C1 segment of cervical spinal cord (tissue), 14 donors: ENCODE measurements at places on chromosomes 7 and 10.

- DNase-seq = no peak
These were observed 105.2 kb downstream of the TCERG1L start for GRCh38 chr10:131206111-131206995.

DNA sequence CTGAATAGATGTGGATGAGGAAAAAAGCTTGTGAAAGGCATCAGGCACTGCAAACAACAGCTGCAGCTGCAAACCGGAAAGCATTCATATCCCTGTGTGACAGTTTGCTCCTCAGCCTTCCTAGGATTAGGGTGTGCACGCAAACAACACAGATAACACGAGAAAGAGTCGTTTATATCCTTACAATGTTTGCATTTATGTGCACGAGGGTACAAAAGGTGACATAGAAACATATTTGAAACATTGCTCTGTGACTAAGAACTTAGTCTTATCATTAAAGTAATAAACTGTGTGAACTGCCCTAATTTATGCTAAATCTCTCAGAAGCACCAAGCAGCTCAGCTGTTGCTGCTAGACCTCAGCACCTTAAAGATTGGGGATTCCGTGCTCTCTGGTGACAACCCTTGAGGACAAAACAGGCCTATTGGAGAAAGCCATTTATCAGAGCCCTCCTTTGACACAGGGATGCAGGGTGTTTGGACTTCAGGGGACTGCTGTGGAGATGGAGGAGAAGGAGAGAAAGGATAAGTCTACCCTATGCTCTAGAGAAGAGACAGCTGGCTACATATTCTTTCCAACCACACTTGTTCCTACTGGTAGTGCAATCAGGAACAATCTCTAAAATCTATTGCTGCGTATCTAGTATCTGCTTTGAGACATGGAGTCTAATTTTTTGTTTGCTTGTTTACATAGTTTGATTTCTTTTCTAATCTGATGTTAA is 176.2 kb downstream of the GNAT3 start:
- no peak for DNase-seq

DNA sequence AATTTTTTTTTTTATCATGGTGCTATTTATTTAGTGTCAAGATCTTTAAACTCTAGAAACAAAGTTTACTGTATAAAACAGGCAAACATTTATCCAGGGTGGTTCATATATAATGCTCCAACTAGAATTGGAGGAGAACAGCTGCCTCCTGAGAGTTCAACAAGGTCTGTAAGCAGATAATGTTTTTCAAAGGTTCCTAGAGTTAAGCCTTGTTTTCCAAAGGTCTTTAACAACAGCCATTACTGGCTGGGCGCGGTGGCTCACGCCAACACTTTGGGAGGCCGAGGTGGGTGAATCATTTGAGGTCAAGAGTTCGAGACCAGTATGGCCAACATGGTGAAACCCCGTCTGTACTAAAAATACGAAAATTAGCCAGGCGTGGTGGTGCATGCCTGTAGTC is 316.7 kb downstream of the CCDC3 start:
- no peak for DNase-seq

DNA sequence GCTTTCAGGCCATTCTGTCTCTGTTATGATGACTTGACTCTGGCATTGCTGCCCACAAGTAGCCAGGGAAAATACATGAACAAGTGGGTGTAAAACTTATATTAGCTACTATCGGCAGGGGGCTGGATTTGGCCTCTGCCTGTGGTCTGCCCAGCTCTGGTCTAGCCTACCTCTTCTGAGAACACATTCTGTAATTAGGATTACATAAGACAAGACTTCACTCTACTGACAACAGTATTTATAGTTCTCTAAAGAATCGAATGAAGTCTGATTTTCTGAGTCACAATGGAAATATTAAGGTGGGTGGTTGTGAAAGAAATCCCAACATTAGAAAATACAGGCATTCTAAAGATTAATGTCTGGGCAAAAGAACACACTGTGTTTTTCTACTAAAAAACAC is 55.5 kb downstream of the DLD start:
- no peak for DNase-seq

DNA sequence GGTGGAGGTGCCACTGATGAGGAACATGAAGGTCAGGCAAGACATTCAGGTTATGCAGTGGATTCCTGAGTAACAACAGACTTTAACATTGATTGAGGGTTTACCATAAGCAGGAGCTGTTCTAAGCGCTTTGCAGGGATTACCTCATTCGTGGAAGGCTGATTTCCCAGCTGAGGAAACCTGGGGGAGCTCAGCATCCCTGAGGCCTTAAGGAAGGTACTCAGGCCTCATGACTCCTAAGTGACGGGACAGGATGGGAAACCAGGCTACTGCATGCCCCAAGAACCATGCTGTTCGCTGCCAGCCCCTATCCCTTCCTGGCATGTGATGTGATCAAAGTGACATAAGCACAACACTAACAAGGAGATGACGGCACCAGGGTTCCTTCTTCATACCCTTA is 143.6 kb upstream of the NFE2L3 start:
- DNase-seq = no peak

DNA sequence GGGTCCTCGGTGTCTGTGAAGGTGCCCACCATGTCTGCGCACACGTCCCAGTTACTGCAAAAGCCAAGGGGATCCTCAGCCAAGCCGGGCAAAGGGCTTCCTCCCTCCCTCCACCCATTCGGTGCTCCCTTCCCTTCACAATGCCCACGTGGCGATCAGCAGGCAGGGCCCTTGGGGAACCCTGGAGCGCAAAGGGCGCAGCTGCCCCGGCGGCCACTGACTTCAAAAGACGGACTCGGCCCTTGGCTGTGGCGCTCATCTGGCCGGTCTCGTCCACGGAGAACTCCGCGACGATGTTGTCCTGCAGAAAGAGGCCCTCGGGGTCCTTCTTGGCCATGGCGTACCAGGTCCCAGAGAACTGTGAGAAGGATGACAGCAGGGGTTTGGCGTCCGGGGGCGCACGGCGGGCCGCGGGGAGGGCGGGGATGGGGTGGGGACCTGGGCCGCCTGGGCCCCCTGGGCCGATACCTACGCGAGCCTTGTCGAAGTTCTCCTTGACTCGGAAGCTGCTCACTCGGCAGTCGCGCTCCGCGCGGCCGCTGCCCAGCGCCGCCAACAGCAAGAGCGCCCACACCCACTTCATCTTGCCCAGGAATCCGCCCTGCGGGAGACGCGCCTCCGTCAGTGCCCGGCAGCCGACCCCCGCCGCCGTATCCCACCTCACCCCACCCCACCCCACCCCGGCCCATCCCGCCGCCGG is 439 bp downstream of the RBP4 start:
- no peak for DNase-seq

DNA sequence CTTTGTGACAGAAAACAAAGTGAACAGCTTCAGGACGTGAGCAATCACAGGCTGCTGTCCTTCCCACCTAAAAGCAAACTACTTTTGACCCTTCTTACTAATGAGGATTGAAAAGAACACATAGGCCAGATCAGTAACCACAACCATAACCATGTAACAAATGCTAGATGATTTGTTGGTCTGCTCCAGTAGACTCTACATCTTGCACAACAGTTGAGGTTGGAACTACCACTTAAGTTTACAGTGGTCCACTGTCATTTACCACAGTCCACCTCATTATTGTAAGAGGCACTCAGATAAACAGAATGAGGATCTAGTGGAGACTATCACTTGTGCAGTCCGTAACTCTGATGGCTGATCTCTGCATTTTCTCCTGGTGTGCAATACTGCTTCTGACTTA is 27.8 kb downstream of the NET1 start:
- no peak for DNase-seq

GRCh38 chr7:155208681-155209477 is 88.8 kb upstream of the INSIG1 start:
- no peak for DNase-seq

GRCh38 chr10:103429647-103430046 is 22.5 kb downstream of the CALHM2 start:
- DNase-seq = no peak

GRCh38 chr7:31082447-31082846 is 30.3 kb downstream of the ADCYAP1R1 start:
- DNase-seq = no peak

- no peak for DNase-seq
These were observed 20.5 kb upstream of the TNS3 start for GRCh38 chr7:47602272-47603004.

GRCh38 chr10:61815496-61815895 is 86.0 kb upstream of the ARID5B start:
- DNase-seq = no peak

- DNase-seq = no peak
These were observed 10.6 kb upstream of the PLEKHS1 start for GRCh38 chr10:113740850-113741249.

GRCh38 chr7:99694201-99694911 is 14.6 kb upstream of the CYP3A5 start:
- DNase-seq = no peak

- DNase-seq = no peak
These were observed 462.8 kb upstream of the ZWINT start for GRCh38 chr10:56823849-56824248.

GRCh38 chr10:106992055-106992454 is 172.5 kb downstream of the SORCS1 start:
- DNase-seq = no peak

GRCh38 chr7:137886746-137887145 is 40.0 kb upstream of the DGKI start:
- DNase-seq = no peak

GRCh38 chr7:12434012-12434642 is 30.5 kb upstream of the VWDE start:
- no peak for DNase-seq

- DNase-seq = no peak
These were observed 6.8 kb downstream of the LDB1 start for GRCh38 chr10:102113261-102113955.

- DNase-seq = no peak
These were observed 630.7 kb upstream of the GRM3 start for GRCh38 chr7:86012971-86013370.

GRCh38 chr7:1224086-1224716 is 8.5 kb upstream of the UNCX start:
- no peak for DNase-seq

GRCh38 chr10:100531761-100532160 is 2.1 kb upstream of the NDUFB8 start:
- DNase-seq = no peak

- no peak for DNase-seq
These were observed 254.1 kb downstream of the WDR37 start for GRCh38 chr10:1310271-1310789.

DNA sequence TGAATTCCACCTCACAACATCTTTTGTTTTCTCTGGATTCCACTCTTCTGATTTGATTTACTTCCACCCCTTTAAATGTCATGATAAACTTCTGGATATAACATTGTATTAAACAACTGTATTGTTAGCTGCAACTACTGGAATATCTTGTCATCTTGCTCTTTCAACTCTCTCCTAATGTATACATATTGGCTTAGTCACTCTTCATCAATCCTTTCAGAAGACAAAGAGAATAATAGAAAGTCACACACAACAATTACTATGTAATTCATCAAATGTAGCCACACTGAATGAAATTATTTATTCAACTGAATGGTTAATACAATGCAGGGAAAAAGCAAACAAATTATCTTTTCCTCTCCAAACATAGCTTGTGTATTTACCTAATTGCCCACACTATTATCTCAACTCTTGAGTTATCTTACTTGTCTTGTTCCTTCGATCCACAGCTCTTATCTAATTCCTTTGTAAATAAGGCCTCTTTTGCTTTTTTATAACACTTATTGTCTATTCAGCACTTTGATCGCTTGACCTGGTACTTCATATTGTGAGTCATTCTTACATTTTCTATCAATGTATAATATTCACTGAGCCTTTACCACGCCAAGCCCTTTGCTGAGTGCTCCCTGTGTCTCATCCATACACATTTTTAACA is 16.7 kb downstream of the SEMA3A start:
- no peak for DNase-seq

- DNase-seq = no peak
These were observed 837 bp upstream of the IGFBP3 start for GRCh38 chr7:45921699-45922519.

GRCh38 chr7:55657654-55658053 is 85.4 kb upstream of the VOPP1 start:
- DNase-seq = no peak
